ENCODE measurements at places on chromosomes 1 and 21.

DNA sequence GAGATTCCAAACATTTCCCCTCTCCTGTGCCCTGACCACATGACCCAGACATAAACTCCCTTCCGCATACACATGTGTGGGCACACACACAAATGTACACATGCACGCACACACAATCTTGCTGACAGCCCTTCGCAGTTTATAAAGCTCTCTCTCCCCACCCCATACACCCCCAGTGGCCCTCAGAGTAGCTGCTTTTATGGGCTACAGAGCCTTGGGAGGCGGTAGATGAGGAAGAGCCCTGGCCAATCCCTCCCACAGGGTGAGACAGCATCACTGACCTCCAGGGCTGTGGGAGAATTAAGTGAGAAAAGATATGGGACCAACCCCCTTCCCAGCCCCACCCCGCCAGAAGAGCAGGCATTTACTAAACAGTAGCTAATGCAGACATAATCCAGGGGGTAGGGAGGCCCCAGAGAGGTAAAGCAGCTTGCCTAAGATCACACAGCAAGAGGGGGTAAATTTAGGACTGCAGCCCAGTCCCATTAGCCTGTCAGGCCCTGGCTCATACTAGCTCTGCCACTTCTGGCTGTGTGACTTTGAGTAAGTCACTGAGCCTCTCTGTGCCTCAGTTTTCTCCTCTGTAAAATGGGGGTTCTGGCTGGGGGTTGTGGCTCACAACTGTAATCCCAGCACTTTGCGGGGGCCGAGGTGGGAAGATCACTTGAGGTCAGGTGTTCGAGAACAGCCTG, 5.1 kb downstream of the SDC3 start:
- no peak for DNase-seq

DNA sequence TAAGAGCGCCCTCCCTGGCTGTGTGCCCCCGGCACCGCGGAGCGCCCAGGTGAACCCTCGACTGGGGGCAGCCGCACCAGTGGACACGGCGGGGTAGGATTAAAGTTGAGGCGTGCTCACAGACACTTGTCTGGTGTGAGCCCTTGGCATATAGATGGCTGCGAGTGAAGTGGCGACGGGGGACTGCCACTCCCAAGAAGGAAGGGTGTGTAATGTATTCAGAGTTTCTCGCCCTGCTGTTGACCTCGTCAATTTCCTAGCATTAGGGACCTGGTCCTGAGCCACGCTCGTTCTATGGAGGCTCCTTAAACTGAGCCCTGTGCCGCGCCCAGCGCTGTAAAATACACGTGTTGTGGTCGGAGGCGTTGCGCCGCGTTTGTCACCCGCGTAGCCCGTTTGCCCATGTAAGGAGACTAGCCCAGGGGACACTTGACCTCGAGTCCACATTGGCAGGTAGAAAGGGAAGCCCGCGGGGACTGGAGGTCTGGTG, 554 bp downstream of the EVA1C start:
- peak; percentile 22 for DNase-seq

DNA sequence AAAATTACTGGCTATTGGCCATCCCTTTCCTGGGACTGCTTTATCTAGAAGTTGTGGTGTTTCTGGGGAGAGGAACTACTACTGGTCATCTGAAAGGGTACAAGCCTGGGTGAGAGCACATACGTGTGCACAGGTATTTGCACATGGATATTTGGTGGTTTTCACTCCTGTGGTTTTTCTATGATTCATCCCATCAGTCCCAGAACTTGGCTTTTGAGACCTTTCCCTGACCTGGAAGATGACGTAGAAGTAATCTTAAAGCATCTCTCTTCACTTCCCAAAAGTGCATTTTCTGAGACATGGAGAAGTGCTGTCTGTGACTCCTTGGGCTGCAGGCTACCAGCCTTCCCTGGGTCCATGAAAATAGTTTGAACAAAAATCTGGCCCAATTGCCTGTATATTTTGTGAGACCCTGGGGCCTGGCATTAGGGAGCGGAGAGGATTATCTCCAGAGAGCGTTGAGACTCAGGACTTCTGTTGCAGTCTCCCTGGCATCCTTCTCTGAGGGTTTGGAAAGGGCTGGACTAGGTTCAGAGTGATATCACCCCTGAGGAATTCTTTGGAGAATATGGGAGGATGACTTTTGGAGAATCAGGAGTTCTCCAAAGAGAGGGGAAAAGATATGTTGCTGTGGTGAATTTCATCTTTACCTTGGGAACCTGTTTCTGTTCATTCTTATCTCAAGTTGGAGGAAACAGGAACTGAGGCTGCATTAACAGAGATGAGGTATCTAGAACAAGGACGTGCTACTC, 130.8 kb downstream of the NOS1AP start:
- DNase-seq: no peak

GRCh38 chr1:183911285-183911684, 106.4 kb downstream of the RGL1 start:
- no peak for DNase-seq

- no peak for DNase-seq
Measured at GRCh38 chr1:31704271-31705079, 658 bp upstream of the COL16A1 start.

DNA sequence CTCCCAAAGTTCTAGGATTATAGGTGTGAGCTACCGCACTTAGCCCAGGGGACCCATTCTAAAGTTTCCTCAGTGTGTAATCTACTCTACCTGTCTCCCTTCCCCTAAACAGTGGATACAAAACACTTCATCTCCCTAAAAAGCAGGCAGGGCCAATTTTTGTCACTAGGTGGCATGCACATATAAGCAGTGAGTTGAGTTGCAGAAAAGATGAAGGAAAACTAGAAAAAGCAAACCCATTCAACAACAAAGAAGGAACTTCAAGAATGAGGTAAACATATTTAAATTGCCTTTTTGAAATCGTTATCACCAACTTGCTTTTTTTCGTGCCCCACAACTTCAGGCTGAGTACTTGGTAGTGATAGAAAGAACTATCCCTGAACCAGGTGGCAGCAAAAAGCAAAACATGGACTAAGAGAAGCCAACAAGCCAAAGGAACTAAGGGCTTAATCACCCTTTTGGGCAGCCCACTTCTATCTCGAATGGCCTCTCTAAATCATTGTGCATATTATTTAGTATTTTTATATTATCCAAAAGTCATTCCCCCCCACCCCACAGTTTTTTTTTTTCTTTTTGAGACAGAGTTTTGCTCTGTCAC, 19.7 kb upstream of the ALDH9A1 start:
- DNase-seq: no peak

DNA sequence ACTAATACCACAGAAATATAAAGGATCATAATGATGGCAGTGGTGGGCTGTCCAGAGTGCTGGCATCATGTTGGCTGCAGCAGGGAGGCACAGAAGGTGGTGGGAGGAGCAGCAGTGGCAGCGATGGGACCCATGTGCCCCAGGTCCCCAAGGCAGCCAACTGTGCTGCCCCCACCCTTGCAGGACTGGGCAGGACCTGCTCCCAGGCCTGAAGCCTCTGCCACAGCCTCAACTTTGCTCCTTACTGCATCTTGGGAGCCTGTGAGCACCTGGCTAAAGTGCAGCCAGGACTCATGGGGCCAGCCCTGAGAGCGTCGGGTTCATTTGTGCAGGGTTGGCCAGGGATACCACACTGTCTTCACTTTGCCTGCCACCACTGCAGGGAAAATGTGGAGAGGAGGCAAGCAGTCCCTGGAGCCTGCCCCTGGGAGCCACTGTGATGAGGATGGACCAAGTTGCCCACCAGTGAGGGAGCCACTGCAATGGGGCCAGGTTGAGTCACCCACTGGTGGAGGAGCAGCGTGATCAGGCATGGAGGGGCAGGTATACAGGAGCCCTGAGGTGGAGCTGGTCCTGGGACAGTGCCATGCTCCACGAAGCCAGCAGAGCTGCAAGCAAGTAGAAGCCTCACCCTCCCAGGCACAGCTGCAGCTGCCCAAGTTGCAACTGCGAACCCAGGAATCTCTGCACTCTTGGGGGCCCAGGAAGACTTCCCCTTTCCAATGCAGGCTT, 25.3 kb upstream of the DENND1B start:
- DNase-seq: no peak

DNA sequence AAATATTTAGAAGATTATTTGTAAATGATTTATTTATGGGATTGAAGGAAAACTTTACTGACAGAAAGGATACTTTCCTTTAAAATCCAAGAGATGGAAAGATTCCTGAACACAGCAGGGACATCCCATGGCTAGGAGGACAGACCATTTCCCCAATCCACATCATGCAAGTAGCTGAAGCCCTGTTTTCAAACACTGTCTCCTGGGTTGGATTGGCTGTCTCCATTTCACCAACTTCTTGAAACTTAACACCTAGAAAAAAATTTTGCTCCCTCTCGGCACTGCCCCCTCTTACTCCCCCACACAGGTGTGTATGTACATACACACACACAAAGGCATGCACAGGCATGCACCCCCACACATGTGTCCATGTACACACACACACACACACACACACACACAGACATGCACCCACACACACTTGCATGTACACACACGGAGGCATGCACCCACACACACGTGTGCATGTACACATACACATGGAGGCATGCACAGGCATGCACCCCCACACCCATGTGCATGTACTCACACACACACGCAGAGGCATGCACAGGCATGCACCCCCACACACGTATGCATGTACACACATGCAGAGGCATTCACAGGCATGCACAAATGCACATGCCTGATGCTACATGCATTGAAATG, 320.0 kb downstream of the CHRM3 start:
- no peak for DNase-seq

DNA sequence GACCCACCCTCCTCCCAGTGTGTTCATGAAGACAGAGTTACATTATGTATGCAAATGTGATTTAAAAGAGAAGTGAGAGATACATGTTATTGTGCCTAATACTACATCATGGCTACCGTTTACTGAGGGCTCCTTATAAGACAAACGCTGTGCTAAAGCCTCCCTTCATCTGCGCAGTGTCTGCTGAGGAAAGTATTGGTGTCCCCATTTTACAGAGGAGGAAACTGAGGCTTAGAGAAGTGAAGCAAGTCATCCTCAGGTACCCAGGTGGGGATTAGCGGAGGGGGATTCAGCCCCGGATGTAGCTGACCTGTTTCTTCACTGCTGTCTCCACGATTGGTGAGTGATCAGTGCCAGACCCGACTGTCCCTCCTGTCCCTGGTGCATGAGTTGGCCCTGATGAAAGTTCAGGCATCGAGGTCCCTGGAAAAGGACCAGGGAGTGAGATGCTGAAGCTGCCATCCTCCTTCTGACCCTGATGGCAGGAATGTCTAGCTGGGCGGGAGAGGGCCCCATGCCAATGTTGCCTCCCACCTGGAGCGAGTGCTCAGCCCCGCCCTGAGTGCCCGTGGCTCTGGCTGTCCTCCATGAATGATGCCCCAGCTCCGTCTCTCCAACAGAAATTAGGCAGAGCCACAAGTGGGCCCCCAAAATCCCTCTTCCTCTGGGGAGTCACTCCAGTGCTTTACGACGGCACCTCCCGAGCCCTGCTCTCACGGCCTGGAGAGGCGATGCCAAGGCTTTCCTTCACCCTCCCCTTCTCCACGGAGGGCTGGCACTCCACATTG, 204.7 kb downstream of the KAZN start:
- DNase-seq: no peak

DNA sequence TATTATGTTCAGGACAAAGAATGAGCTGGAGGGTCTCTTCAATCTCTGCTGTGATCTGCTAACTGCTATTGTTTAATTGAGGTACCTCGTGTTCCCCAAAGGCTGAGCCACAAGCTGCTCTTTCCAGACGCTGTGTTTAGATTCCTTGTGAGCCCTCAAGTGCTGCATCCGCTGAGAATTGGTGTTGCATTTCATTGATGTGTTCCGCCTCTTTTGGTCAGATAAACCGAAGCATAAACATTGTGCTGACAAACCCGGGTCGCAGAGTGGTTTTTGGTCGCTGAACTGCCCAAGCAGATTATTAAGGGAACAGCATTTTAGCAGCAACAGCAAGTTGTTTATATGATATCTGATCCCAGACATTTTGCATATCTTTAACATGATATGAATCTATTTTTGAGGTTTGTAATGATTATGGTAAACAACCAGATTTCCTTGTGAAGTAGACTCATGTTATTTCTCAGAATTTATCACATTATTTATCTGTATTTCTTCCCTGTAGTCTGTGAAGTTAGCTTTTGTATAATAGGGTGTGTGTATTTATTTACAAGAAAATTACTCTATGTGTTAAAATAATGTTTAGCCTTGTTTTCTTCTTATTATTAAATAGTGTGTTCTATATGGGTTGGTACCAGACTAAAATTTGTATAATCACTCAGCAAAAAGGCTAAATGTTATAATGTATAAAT, 217.2 kb upstream of the C1orf105 start:
- no peak for DNase-seq

DNA sequence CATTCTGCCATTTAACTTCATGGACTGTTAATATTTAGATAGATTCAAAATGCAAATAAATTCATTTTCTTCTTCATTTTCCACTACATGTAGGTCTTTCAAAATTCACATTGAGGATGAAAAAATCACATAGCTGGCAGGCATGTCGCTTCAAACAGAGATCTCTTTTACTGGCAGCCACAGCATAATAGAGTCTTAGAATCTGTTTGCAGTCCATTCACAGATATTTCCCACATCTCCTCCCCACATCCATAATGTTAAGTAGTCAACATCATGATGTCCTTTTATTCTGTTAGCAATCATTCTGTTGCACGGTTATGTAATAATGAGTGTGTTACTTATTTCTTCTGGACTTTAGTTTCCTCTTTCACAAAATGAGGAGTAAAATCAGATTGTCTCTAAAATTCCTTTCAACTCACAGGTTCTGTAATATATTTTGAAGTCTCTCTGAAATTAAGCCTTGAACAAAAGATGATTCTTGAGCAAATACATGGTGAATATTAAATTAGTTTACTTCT, 257.5 kb upstream of the SNX7 start:
- DNase-seq: no peak

GRCh38 chr1:178487070-178487615, 9.6 kb downstream of the CLEC20A start:
- no peak for DNase-seq

GRCh38 chr1:106022312-106022902, 1034.1 kb upstream of the PRMT6 start:
- no peak for DNase-seq

DNA sequence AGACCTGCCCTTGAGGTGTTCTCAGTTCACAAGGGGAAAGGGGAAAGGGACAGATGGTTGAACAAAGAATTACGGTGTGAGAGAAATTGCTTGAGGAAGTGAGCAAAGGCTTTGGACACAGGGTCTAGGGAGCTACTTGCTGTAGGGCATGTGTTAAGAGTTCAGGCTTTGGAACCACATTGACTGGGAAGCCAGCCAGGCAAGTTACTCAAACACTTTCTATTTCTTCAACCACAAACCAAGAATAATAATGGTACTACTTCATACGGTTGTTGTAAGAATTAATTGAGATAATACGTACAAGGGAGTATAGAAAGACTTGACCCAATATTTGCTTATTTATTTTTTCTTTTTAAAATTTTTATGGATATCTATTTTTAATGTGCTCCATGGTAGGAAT, 26.6 kb downstream of the AK4 start:
- DNase-seq: no peak

DNA sequence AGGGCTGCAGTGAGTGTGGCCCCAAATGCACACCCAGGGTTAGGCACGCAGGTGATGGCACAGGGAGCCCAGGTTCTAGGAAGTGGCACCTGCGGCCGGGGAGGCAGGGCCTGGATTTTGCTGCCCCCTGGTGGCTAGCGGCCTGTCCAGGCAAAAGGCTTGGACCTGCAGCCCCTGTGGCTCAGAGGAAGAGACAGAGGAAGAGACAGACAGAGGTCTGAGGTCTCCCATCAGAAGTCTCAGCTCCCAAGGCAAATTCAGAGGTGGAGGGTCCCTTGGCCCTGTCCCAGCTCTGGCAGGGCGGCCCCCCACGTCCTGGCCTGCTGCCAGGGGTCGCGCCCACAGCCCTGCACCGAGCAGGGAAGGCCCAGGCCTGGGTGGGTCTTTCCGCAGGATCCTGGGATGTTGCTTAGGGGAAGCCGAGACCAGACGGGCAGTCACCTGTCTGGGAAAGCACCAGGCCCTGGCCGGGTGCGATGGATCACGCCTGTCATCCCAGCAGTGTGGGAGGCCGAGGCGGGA, 8.0 kb upstream of the TNFRSF14 start:
- peak; percentile 62 for DNase-seq

Measured in T-helper 1 cell (primary cell).